ENCODE measurements at places on chromosomes 2 and 18.

DNA sequence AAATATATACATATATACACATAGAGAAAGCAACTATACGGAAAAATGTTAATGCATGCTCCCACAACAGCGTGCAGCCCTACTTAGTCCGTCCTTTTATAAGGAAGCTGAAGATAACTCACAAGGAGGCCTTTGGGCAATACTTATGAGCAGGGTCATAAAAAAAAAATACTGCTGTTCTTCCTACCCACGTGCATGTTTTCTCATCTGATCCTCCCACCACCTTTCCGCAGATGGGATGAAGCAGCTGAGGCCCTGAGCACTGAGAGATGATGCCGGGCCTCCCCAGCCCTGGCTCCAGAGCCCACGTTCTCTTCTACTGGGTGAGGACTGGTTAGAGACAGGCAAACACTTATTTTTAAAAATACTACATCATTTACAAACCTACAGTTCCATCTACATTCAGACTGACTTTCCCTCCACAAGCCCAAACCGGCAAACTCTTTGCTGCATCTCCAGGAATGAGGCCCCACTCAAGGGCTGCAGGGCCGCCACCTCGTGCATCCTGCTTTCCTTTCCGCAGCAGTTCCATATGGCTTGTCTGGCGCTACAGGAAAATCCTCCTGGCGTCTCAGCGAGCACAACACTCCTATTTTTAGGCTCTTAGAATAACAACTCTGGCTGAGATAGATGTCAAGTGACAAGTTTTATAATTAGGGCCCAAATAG, 41.6 kb downstream of the TBC1D8 start:
- DNase-seq: no peak

DNA sequence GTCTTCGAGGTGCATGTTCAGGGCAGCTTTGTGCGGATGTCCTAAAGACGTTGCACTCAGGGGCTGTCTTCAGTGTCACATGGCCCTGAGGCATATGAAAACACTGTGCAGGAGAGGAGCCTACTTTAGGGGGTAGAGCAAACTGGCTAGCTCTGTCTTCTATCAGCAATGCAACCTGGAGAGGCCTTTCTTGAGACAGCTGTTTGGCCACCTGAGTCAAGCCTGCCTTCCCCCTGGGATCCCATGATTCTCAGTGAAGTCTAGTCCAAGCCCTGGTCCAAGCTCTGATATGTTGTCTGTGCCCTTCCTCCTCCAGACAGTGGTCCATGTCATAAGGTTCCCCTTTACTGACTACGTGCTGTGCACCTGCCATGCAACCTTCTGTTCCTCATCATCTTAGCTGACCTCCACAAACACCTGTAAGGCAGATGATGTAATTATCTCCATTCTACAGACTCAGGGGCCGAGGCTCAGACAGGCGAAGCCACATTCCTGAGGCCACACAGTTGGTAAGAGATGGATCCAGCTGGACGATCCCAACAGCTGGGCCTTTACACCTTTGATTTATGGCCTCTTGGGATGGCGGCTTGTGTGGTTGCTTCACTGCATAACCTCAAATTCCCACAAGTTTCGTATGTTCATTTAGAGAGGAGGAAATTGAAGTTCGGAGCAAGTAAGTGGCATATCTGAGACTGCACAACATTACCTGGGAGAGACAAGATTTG, 109.9 kb downstream of the COPS8 start:
- no peak for DNase-seq

- peak; percentile 55 for DNase-seq
Measured at GRCh38 chr2:855177-855576, 95.5 kb upstream of the SNTG2 start.

DNA sequence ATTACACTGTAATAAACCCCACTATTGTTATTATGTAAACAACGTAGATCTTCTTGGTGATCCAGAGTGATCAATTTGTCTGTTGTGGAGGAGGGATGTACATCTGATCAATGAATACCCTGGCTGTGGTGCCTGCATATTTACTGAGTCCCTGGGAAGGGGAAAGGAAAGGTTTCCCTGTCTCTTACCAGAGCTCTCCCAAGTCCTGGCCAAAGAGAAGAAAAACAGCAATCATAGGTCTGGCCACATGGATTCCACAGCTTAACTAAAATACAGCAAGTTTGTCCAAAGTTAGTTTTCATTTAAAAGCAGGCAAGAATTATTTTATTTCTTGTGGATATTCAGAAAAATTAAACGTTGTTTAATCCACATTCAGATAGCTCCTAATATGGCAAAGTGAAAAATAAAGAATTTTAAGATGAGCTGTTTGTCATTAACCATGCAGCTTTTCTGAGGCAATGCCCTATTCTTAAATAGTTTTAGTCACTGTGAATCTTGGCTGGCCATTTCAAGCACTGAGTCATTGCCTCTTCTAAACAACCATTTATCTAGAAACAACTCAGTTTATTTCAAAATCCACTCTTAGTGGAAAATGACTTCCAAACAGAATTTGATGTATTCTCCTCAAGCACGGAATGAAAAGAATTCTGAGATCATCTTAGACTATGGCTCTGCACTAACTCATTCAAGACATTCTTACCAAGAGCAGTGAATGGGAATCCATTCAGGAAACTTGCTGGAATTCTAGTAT, 1004.4 kb upstream of the CDH2 start:
- DNase-seq: no peak

DNA sequence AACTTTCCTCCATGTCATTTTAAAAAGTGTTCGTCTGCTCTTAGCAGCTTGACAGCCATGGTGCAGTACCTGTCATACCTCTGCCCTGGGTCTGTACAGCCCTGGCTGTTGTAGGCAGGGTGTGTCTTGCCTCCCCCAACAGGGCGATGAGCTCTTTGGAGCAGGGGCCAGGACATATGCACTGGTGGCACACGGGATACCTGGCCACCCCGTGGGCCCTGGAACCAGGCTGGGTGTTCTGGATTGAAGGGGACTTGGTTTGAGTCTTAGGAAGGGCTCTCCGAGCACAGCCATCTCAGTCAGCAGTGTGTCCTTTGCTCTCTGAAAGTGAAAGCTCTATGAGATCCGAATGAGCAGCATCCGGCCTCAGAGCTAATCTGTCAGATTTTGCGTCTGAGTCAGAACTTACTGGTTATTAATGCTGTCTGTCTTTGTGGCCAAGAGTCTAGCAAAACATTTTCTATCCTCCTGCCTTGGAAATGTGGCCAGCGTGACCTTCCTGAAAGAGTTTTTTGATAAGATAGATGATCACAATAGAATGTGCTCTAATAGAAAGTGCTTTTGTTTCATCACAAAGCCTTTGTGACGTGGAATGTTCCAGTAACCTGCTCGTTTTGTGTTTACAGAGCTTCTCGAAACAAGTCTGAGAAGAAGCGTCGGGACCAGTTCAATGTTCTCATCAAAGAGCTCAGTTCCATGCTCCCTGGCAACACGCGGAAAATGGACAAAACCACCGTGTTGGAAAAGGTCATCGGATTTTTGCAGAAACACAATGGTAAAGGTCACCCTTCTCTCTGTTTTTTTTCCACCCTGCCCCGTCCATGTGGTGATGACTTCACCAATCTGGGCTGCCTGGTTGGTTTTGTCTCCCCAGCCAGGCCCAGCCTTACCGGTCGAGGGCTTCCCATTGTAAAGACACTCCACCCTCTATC, 77.3 kb upstream of the RPL31 start:
- DNase-seq: peak; percentile 70

DNA sequence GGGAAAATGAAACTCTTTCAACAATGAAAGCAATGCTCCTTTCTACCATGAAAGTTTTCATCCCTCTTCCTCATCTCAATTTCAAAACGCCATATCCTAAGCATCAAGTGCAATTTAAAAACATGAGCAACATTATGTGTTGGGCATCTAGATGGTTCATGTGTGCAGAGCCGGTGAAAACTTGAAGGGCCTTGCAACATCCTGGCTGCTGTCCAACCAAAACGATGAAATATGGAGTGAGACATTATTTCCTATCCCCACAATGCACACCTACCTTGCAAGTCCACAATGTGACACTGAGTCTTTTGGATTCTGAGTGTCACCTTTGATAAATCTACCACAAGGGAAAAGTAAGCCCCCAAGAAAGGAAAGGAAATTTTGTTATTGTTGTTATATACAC, 110.0 kb downstream of the NCKAP5 start:
- DNase-seq: no peak

GRCh38 chr2:5756272-5756671, 64.1 kb downstream of the SOX11 start:
- no peak for DNase-seq

DNA sequence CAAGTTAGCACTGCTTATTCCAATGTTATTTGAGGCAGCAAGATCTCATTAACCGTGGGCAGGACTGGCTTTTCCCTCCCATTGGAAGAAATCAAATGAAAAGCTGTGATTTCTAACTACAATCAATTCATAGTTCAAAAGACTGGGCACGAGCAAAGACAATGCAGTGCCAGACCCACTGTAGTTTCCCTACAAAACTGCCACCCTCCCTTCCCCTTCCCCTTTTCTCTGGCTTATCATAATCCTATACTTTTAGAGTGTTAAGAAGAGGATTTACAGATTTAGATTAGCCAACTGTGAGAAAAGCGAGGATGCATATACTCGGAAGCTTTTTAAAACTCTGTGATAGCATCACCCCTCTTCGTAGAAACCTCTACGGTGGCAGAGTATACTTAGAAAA, 260.4 kb downstream of the STK39 start:
- no peak for DNase-seq

GRCh38 chr2:84495539-84496146, 20.7 kb upstream of the DNAH6 start:
- DNase-seq: peak; percentile 77

DNA sequence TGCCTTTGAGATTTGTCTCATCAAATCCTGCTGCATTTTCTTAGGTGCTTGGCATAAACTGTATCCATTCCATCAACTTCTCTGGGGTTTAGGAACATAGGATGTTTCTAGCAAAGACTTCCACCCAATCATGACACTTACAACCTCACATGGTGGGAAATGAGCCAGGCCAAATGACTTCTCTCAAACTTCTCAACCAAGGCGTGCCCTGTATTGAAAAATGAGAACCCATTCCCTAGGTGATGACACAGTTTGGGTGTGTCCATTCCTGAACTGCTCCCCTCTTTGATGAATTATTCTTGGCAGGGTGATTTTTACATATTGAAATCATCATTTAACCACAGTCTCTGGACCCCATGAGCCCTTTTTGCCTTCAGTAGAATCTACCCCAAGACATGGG, 161.1 kb downstream of the EN1 start:
- DNase-seq: no peak

DNA sequence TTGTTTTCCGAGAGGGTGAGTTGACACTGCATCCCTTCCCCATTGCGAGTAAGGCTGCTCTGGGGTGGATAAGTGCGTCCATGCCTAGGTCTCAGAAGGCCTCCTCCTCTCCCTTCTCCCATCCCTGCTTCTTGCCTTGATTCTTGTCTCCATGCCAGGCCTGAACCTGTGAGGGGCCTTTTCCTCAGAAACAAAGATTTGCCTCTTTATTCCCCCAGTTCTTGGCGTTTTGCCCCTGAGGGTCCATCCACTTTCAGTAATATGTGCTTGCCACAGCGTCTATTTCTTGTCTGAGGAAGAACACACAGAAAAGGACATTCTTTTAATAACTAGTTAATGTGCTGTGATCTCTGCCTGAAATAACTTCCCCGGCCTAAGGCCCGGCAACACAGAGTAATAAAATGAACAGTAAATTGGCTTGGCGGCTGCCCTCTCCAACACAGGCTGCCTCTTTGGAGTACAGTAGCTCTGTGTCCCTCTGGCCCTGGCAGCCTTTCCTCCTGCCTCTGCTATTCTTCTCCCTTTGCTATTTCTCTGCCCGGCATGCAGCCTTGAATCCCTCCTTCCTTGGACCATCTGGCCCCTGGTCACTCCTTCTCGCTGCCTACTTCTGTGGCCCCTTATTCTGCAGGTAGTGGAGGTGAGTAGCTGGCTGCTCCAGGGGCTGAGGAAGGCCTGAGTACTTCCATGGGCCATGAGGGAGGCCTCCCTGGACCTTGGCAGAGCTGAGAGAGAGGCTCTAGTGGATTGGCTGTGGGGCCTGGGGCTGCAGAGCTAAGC, 4.4 kb downstream of the EHD3 start:
- DNase-seq: no peak

DNA sequence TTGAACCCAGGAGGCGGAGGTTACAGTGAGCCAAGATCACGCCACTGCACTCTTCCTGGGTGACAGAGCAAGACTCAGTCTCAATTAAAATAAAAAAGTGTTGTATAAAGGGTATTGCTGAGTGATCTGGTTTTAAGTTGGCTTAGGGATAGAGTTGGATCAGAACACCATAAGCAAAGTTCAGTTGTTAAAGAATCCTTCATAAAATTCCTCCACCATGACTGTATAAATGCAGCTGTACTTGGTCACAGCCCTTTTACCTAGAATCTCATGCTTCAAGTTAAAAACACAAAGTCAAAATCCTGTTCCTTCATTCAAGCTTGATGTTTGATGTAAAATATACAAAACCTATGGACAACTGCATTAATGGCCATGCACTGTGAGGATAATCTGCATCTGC, 33.4 kb upstream of the PNO1 start:
- no peak for DNase-seq

DNA sequence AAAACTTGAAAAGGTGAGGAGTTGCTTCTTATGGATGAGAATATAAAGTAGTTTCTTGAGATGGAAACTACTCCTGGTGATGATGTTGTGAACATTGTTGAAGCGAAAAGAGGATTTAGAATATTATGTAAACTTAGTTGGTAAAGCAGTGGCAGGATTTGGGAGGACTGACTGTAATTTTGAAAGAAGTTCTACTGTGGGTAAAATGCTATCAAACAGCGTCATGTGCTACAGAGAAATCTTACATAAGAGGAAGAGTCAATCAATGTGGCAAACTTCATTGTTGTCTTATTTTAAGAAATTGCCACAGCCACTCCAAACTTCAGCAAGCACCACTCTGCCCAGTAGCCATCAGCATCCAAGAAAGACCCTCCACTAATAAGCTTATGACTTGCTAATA, 112.9 kb upstream of the ZEB2 start:
- DNase-seq: no peak

All from CD4-positive, CD25-positive, alpha-beta regulatory T cell (primary cell).